ENCODE measurements at places on chromosomes 5 and 9.

- DNase-seq: no peak
These were observed 79.8 kb downstream of the ARSB start for GRCh38 chr5:78905084-78905938.

DNA sequence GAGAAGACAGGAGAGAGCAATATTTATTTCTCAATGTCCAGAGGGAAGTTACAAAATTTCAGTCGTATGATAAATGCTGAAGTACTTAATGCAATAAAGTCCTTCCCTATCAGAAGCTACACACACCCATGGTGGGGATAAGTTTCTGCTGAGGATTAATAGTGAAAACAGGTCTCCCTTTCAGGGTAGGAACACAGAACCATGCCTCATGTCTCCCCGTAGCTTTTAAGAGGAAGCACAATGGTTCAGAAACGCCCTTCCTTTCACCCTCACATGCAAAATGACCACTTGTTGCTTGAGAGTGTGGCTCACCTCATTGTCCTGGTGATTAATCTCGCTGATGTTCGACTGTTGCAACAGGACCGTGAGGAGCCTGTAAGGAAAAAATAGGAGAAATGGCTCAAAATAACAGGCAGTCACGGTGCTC lies 73.6 kb downstream of the ANKRD55 start:
- no peak for DNase-seq

DNA sequence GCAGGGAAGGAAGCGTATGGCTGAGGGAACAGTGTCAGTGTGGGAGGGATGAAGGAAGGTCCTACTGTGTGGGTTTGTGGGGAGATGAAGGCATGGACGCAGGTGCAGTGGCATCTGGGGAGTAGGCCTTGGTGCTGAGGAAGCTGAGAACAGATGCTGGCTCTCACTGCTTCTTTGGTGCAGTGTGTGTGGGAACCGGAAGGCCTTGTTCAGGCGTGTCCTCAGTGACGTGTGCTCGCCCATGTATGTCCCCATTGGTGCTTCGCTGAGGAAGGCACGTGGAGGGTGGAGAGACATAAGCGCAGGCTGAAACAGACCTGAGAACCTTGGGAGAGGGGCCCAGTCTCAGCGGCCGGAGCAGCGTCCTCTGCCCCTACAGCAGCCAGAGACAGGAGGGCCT lies 18.7 kb downstream of the ADAMTS13 start:
- DNase-seq: no peak

DNA sequence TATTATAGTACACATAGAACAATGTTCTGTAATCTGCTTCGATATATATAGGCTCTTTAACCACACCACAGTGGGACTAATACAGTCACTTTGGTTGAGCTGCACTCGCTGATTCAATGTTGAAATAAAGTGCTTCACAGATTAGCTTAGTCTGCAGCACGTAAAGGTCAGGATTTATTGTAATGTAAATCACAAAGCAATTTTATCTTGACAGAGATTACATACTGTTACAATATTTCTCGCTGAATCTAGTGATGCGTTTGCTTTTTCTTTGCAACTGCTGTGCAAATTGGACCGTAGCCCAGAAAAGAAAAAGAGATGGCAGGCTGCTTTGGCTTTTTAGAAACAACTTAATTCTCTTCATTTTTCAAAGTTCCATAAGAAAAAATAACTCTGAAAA lies 52.9 kb downstream of the CETN3 start:
- no peak for DNase-seq

DNA sequence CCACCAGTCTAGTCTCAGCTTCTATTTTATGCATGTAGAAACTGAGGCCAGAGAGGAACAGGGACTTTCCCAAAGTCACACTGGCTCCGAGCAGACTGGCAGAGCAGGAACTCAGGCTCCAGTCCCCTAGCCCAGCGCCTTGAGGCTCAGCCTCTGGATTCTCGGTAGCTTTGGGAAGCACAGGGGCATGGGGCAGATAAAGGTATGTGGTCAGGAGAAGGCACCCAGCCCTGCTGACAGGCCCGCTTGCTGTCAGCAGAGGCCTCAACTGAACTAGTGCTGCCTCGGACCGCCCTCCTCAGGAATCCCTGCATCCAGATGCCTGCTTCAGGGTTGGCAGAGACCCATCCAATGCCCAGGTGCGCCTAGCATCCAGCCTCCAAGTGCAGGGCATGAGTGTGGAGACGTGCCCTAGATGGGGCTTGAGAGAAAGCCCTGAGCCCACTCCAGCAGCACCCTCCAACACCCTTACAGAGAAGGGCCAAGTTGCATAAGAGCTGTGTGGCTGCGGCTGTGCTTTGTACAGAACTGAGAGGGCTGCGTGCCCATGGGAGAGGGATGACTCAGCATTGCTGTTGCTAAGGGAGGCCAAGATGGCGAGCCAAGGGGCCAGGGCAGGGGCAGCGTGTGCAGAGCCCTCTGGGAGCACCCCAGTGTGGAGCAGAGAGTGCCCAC lies 168.6 kb downstream of the MACROH2A1 start:
- DNase-seq: peak; percentile 53

GRCh38 chr9:85599540-85600105 lies 142.1 kb downstream of the AGTPBP1 start:
- no peak for DNase-seq

- DNase-seq: peak; percentile 41
These were observed 27.8 kb upstream of the TNFSF8 start for GRCh38 chr9:114958021-114958843.

Data from left ventricle myocardium inferior (tissue), 1 donor.